ENCODE measurements at places on chromosomes 6 and 20.

- no peak for DNase-seq
These were observed 15.8 kb downstream of the MPC1 start for GRCh38 chr6:166366921-166367320.

DNA sequence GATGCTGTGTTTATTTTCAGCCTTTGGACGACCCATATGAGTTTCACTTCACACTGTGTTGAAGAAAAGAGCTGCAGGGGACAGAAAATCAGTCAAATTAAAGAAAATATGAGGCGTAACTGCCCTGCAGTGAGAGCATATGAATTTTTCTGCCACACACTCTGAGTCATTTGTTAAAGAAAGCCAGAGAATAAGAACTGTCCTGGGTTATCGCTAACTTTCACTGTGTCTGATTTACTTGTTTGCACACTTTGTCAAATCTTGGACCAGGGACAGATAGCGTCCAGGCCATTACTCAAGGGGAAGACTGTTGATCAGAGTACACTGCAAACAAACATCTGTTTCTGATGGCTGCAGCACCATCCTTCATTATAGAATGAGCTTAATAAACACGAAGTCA is 126.8 kb upstream of the AGPAT4 start:
- DNase-seq = no peak

GRCh38 chr6:36244641-36245280 is 25.1 kb upstream of the PNPLA1 start:
- no peak for DNase-seq

- DNase-seq = no peak
These were observed 126.5 kb downstream of the WDR27 start for GRCh38 chr6:169575365-169575764.

GRCh38 chr6:71967436-71967835 is 81.1 kb downstream of the RIMS1 start:
- DNase-seq = no peak

- no peak for DNase-seq
These were observed 93.2 kb upstream of the AKIRIN2 start for GRCh38 chr6:87794922-87795885.

GRCh38 chr6:208364-208763 is 83.9 kb upstream of the DUSP22 start:
- no peak for DNase-seq

GRCh38 chr6:116083052-116083451 is 17.6 kb upstream of the NT5DC1 start:
- DNase-seq = no peak

- no peak for DNase-seq
These were observed 119.9 kb upstream of the SLC22A16 start for GRCh38 chr6:110596354-110596753.

All from CD4-positive, alpha-beta T cell treated with Interleukin-4 for 1 hour (primary cell).